ENCODE measurements at places on chromosomes 13 and 19. TPM values are rescaled to one million over a fixed set of nuclear protein-coding genes. Genes with fewer than 3 reads are reported as not detected.

The CGB2 gene
- polyA plus RNA-seq = not detected

The ZNF729 gene
- not detected for polyA plus RNA-seq

The CACNG7 gene
- 2.0 TPM for polyA plus RNA-seq

The RNF6 gene
- polyA plus RNA-seq = 34.6 TPM

The PRSS57 gene
- 0.31 TPM for polyA plus RNA-seq

The DIRAS1 gene
- 3.1 TPM for polyA plus RNA-seq

The KLK3 gene
- polyA plus RNA-seq = not detected

The GYS1 gene
- 67.5 TPM for polyA plus RNA-seq

The CYP4F3 gene
- polyA plus RNA-seq = 0.07 TPM

The IRGQ gene
- polyA plus RNA-seq = 12.2 TPM

The KIR2DL1 gene
- polyA plus RNA-seq = 0.12 TPM

DNA sequence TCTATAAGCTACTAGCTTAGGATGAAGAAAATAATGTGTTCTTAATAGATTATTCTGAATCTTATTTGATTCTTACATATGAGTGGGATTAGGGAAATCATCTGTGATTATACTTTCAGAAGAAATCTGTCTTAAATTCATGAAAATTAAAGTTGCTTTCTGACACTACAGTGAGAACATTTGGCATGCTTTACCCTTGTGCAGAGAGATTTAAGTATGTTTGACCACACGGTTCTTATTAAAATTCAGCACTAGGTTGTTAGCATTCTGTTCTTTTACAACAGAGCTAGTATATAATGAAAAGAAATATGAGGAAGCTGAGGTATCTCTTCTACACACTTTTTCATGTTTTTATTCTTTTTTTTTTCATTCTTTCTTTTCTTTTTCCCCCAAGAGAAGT lies 2723.9 kb downstream of the PCDH9 start:
- DNase-seq = peak; percentile 42

DNA sequence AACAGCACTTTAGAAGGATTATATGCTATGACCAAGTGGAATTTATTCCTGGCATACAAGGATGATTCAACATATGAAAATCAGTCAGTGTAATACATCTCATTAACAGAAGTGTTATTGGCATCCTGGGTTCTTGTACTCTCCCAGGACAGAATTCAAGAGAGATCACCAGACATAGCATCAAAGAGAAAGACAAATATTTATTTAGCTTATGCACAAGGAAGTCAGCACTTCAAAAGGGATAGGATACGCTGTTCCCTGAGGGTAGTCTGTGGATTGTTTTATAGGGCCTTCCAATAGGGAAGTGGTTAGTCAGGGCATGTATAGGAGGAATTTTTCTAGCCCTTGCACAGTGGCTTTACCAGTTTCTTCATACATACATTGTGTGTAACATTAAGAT lies 1238.0 kb downstream of the PCDH17 start:
- no peak for DNase-seq

DNA sequence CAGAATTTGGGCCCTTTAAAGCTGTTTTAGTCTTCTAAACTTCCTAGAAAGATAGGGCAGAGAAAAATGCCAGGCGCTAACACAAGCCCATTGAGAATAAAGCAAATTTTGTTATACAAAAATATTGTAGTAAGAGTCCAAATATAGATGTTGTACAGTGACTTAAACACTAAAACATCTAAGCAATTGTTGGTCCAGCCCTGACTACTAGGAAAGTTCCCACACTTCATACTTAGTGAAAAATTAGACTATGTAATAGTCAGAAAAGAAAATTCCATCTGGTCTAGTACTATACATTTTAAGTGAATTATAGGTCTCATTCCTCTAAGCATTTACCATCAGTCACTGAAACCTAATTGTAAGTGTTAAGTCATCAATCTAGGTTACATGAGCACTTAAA lies 1518.3 kb upstream of the SLC10A2 start:
- no peak for DNase-seq

- no peak for DNase-seq
Observed at GRCh38 chr13:69585656-69586055, 522.0 kb upstream of the ATXN8OS start.

DNA sequence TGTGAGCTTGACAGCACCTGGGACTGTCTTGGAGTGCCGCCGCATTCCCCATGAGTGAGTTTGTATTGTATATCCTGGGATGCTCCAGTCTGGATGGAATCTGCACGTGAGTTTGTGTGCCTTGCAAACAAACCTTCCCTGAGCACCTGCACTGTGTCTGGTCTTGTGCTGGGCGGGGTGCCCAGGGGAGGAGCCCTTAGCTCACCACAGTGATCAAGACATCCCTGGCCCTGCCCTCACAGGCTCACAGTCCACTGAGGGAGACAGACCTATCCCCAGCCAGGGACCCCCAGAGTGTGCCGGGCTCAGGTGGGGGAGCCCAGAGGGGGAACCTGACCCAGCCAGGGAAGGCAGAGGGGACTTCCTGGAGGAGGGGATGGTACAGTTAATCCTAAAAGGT lies 1.7 kb upstream of the BCAM start:
- DNase-seq = no peak

DNA sequence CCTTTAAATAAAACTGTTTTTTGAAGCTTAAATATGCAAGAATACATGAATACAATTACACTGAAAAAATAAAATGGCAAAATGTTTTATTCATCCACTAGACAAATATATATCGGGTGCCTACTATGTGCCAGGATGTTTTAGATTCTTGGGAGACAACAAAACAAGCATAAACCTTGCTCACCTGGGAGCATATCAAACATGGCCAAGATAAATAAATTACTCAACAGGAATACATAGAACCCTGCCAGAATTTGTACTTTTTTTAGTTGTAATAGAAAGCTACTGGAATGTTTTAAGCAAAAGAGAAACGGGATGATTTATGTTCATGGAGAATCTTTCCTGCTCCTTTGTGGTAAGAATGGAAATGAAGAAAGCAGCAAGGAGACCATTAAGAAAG lies 2358.5 kb upstream of the PCDH20 start:
- no peak for DNase-seq

- no peak for DNase-seq
Observed at GRCh38 chr13:25686831-25687470, 315.2 kb downstream of the ATP8A2 start.

GRCh38 chr19:53172889-53173288 lies 14.0 kb upstream of the ZNF347 start:
- DNase-seq = no peak

GRCh38 chr19:29381353-29382203 lies 144.2 kb upstream of the VSTM2B start:
- DNase-seq = no peak

- no peak for DNase-seq
Observed at GRCh38 chr19:4829001-4829712, 2.4 kb downstream of the TICAM1 start.

DNA sequence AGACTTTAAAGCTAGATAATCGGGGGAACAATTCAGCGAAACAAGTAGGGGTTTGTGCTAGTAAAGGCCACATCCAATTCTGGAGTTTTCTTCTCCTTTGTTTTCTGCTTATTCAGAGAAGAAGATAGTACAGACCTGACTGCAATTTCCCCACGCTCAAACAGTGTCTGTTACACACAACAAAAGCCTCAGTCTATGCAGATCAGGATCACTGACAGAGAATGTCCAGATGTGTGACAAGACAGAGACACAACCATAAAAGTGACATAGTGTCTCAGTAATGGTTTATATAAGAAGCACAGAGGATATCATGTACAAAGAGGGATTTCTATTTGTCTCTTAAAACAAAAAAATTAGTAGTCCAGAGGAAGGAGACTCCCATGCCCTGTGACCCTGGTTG lies 70.7 kb upstream of the GTF3A start:
- no peak for DNase-seq

GRCh38 chr13:92734545-92734944 lies 492.1 kb upstream of the GPC6 start:
- no peak for DNase-seq

DNA sequence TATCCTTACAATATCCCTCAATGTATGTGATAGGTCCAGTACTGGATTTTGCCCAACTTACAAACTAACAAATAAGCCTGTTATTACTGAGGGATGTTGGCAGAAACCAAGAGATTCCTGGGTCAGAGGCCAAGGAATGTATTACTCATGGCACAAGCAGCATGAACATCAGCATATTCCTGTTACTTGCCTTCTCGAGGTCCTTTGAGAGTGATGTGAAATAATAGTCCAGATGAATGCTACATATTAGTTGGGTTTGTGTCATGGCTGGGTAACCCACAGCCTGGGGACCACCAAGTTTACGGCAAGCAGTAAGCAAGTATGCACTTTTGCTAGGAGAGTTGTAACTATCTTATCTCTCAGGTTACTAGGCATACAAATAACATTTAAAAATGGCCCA lies 384.5 kb upstream of the GPC6 start:
- peak; percentile 70 for DNase-seq

DNA sequence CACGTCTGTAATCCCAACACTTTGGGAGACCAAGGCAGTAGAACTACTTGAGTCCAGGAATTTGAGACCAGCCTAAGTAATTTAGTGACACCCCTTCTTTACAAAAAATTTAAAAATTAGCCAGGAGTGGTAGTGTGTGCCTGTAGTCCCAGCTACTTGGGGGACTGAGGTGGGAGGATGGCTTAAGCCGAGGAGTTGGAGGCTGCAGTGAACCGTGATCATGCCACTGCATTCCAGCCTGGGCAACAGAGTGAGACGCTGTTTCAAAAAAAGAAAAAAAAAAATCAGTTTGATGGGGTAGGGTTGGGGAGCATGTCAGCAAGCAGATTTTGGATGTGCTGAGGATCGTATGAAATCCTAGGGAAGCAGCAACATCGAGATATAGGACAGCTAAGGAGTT lies 4.2 kb downstream of the CEACAM19 start:
- no peak for DNase-seq

GRCh38 chr19:44734357-44734756 lies 14.2 kb upstream of the BCL3 start:
- DNase-seq = no peak

DNA sequence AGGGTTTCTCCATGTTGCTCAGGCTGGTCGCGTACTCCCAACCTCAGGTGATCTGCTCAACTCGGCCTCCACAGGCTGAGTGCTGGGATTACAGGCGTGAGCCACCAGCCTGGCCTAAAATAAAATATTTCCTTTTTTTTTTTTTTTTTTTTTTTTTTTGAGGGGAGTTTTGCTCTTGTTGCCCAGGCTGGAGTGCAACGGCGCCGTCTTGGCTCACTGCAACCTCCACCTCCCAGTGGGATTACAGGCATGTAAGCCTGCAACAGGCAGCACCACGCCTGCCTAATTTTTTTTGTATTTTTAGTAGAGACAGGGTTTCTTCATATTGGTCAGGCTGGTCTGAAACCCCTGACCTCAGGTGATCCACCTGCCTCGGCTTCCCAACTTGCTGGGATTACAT lies 4.9 kb downstream of the ZNF506 start:
- DNase-seq = peak; percentile 26

- peak; percentile 60 for DNase-seq
Observed at GRCh38 chr19:15418231-15418578, 583 bp downstream of the AKAP8L start.

DNA sequence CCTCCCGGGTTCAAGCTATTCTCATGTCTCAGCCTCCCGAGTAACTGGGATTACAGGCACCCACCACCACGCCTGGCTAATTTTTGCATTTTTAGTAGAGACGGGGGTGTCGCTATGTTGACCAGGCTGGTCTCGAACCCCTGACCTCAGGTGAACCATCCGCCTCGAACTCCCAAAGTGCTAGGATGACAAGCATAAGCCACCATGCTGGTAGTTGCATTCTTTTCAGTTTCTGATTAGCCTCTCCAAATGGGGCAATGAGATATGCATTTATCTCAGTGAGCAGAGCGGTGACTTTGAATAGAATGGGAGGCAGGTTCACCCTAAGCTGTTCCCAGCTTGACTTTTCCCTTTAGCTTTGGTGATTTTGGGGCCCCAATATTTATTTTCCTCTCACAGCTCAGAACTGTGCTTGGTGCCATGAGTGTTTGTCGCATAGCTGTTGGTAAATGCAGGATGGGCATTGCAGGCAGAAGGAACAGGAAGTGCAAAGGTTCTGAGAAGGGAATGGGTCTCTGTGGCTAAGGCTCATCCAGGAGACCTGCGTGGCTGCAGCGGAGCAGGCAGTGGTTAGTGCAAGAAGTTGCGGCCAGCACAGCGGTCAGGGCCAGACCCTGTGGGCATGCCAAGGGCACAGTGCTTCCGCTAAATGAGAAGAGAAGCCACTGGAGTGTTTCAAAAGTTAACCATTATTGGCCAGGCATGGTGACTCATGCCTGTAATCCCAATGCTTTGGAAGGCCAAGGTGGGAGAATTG lies 20.7 kb downstream of the LYPD3 start:
- DNase-seq = no peak

- peak; percentile 30 for DNase-seq
Observed at GRCh38 chr13:79973533-79973963, 367.4 kb downstream of the SPRY2 start.

DNA sequence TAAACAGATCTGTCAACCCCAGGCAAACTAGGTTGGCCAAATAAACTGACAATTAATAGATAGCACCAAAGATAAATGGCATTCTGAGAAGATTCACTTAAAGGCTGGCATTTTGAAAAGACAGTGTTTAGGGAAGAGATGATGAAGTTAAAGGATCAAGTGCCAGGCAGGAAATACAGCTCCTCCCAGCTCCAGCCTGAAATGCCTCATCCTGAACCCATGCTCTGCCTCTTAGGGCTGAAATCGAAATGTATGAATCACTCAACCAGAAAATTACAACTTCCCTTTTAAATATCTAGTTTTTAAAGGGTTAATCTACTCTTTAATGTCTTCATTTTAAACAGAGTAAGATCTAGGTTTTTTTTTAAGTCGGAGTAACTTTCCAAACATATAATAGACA lies 171.2 kb upstream of the UBL3 start:
- no peak for DNase-seq

- DNase-seq = peak; percentile 36
Observed at GRCh38 chr13:28532388-28533124, 37.6 kb upstream of the FLT1 start.

DNA sequence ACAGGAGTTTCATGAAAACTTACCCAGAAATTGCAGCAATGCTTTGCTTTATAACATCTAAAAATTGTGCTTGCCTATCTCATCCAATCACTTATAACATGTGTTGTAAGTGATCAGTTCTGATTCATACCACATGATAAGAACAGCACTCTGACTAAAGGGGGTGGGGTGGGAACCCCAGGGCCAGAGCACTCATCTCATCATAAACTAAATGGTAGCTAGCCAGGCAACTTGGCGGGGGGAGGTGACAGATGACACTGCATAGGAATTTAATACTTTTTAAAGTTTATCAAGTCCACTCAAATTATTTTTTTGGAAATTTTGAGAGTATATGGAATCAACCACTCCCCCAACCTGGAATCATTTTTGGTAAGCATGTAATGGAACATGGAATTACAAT lies 42.1 kb downstream of the FOXO1 start:
- peak; percentile 58 for DNase-seq
